Activated effector memory CD4-positive, alpha-beta T cell treated with anti-CD3 and anti-CD28 coated beads, Interleukin-2, amount 50 U/mL, for 16 hours (primary cell): ENCODE measurements at places on chromosomes 7 and 10.

DNA sequence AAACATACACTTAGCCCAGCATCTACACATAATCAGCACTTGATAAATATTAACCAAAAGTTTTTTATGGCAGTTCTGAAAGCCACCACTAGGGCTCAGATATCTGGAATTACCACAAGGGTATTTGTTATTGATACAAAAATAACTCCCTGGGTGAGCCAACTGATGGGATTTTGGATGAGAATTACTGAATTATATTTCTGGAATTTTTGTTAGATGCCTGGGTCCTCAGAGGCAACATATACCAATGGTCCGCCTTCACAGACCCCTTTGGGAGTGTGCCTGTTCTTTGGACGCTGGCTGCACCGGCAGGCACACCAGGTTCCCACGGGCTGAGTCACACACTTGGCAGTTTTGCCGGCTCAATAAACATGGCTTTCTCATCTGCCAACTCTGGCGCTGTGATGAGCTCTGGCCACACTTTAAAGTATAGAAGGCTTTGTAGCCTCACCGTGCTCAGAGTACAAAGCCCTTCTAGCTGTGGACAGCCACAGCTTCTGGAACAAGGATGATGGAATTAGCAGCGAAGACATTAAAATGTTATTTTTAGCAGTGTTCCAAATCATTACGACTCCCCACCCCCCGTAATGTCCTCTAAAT is 24.5 kb upstream of the EEPD1 start:
- no peak for DNase-seq

- no peak for DNase-seq
These were observed 23.4 kb downstream of the KBTBD2 start for GRCh38 chr7:32868116-32868515.

GRCh38 chr7:27967639-27968038 is 213.0 kb downstream of the JAZF1 start:
- no peak for DNase-seq

DNA sequence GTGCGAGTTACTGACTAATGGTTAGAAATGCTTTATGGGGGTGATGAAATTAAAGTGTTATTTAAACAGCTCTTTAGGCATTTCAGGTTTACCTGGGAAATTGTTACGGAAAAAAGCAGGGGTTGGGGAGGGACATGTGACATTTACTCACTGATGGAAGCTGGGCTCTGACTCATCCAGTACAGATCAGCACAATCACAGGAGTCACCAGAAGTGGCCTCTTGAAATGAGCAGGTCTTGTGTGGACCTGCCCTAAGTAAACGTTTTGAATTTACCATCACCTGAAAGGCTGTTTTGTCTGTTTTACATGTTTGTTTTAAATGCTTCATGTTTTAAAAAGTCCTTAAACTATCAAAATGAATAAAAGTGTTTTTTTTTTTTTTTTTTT is 2.3 kb downstream of the GLRX3 start:
- DNase-seq: peak; percentile 69

GRCh38 chr7:75662579-75663301 is 76.0 kb downstream of the HIP1 start:
- DNase-seq: no peak

DNA sequence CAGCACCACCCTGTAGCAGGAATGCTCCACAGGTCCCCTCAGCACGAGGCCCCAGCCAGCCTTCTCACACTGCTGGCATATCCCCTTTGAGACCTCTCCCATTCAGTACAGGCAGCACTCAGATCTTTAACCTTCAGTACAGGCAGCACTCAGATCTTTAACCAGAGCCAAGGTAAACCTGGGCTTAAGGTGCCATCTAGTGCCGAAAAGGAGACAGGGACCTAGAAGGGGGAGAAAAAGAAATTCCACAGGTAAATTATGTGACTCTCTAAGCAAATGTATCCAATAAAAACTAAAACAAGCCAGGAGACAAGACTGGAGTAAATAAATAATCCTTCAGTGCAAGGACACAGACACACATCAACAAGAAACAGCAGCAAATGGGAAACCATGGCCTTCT is 358.6 kb downstream of the PTPRN2 start:
- no peak for DNase-seq

- no peak for DNase-seq
These were observed 110.3 kb upstream of the TNRC18 start for GRCh38 chr7:5533821-5534367.

GRCh38 chr10:30494558-30494957 is 60.6 kb downstream of the MAP3K8 start:
- DNase-seq: no peak

DNA sequence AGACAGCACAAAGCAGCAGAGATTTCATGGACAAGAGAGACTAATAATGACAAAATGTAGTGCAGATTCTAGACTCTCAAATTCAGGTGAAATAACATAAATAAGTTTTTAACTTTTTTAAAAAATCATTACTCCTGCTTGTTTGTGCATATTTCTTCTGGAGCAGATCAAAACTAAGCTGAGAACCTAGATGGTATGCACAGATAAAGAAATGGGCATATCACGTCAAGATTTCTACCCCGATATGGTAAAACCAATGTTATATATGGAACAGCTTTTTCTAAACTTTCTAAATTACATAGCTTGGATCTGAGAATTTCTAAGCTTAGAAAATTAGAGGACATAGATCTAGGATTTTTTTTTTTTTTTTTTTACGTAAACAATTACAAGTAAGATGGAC is 18.2 kb downstream of the TWIST1 start:
- DNase-seq: no peak

GRCh38 chr10:102198027-102198426 is 28.1 kb upstream of the ELOVL3 start:
- no peak for DNase-seq

GRCh38 chr10:5944389-5945189 is 32.8 kb downstream of the IL15RA start:
- no peak for DNase-seq

- no peak for DNase-seq
These were observed 63.3 kb downstream of the MRC1 start for GRCh38 chr10:17872191-17873091.

- DNase-seq: no peak
These were observed 231.5 kb upstream of the NRP1 start for GRCh38 chr10:33566001-33566400.

DNA sequence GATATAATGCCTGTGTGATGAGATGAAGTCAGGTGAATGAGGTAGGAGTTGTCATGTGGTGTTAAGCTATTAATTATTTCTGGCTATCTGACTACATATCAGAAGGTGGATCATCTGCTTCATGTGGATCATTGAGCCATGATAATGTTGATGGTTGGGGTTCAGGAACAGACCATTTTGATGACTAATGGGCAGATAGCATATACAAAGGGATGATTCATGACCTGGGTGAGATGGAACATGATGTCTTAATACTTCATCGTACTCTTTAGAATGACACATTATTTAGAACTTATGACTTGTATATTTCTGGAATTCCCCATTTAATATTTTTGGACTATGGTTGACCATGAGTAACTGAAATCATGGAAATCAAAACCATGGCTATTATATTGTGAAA is 155.1 kb downstream of the OR13A1 start:
- no peak for DNase-seq

DNA sequence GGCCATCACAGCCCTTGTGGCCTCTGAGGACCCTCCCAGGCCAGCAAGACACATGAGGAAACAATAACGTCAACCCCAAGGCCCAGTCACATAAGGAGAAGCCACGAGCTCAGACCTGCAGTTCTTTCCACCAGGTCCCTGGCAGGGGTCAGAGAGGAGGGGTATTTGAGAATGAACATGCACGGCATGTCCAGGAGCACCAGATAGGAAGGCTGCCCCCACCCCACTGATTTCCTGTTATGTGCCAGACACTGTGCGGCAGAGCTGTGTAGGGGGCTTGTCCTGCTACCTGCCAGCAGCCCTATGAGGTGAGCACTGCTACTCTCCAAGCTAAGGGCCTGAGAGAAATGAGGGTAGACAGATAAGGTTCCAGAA is 40.7 kb upstream of the ZMIZ1 start:
- no peak for DNase-seq

GRCh38 chr7:26612742-26613141 is 251.6 kb downstream of the SKAP2 start:
- DNase-seq: no peak

DNA sequence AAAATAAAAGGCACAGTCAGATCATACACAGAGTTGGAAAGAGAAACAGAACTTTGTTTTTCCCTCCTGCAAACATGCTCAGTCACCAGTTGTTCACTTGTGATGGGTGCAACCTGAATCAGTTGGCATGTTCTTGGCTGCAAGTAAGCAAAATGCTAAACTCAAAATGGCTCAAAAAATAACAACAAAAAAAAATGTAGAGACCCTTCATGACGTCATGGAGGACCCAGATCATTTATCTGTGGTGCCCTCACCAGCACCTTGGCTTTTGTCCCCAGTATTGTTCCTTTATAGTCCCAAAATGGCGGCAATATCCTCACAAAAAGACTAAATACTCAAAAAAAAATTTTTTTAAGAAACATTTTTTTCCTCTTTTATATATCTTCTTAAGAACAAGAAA is 112.4 kb downstream of the CABCOCO1 start:
- no peak for DNase-seq

GRCh38 chr7:95674101-95674500 is 77.8 kb upstream of the PDK4 start:
- no peak for DNase-seq

DNA sequence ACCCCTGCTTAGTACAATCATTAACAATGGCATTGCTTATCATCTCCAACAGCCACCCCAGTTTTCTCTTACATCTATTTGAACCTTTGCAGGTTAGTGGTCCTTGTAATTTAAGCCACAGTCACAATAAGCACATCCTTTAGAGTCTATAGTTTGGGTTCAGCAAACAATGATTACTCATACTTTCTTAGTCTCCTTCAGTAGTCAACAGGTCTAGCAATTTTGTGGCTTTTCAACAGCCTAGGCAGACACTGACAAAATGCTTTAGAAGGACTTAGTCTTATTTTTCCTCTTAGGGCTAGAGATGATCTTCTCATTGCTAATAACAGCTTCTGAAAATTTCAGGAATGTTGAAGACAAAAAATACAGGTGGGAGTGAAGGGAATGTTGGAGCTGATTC is 32.3 kb upstream of the FAM204A start:
- DNase-seq: no peak

GRCh38 chr10:125633517-125633999 is 49.4 kb downstream of the TEX36 start:
- no peak for DNase-seq

DNA sequence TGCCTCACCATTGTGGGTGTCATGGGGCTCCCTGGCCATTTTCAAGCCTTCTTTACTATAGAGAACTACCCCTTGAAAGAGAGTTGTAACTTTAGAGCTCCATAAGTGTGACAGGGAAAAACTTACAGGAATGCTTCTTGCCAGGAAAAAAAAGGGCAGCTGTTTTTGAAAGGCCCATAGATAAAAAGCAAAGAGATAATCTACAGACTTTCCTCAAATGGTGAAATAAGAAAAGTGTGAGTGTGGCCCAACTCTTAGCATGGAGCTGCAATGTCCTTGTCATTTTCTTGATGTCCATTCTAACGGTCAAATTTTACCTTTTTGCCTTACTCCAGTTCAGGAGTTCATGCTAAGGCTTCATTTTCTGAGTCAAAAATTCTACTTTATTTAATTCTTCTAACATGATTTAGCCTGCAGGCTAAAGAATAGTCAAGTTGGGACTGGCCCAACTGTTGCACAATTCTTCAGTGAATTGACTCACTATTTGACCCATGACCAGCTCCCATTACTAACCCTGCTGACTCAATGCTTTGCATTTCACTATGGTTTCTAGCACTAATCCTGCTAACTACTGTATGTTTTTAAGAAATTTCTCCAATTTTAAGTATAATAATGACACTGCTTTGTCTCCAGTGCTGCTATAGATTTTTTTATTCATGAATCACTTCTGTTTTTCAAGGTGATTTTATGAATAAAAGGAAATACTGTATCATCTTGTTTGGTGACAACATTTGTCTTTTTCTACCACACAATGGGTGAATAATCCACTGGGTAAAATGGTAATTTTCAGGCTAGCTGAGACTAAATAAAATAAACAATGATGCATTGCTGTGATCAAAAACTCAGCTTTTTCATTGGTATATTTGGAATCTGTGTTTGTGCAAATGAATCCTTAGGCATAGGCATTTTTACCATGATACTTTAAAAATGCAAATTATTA is 41.4 kb upstream of the SGCE start:
- DNase-seq: no peak

DNA sequence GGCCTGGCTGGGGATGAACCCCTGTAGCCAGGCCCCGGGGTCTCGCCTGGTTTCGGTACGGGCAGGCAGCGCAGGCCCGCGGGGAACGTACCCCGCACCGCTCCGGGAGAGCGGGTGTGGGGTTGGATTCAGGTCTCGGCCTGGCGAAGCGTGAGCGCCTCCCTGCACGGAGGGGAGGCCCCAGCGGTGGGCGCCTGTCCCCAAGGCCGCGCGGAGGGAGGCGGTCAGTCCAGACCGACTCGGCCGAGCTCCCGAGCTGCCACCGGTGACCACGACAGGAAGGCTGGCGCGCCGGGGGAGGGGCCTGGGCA is 378 bp upstream of the INPP5F start:
- DNase-seq: no peak

- no peak for DNase-seq
These were observed 86.8 kb downstream of the C10orf90 start for GRCh38 chr10:126583552-126584200.

DNA sequence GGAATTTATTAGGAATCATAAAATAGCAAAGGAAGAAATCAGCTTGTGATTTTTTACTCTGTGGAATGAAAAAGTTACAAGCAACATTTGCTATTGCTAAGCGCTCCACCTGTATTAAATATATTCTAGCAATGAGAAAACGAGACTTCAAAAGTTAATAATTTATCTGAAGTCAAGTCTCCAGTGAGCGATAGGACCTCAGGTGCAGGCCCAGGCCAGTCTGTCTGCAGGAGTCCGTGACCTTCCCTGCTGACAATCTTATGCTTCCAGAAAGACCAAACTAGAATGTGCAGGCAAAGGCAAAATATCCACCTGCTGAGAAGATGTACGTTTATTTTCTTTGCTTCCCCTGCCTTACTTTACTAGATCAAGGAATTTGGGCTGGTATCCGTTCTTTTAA is 22.7 kb downstream of the MRC1 start:
- DNase-seq: no peak

GRCh38 chr10:60613434-60613833 is 164.8 kb upstream of the CDK1 start:
- DNase-seq: no peak

DNA sequence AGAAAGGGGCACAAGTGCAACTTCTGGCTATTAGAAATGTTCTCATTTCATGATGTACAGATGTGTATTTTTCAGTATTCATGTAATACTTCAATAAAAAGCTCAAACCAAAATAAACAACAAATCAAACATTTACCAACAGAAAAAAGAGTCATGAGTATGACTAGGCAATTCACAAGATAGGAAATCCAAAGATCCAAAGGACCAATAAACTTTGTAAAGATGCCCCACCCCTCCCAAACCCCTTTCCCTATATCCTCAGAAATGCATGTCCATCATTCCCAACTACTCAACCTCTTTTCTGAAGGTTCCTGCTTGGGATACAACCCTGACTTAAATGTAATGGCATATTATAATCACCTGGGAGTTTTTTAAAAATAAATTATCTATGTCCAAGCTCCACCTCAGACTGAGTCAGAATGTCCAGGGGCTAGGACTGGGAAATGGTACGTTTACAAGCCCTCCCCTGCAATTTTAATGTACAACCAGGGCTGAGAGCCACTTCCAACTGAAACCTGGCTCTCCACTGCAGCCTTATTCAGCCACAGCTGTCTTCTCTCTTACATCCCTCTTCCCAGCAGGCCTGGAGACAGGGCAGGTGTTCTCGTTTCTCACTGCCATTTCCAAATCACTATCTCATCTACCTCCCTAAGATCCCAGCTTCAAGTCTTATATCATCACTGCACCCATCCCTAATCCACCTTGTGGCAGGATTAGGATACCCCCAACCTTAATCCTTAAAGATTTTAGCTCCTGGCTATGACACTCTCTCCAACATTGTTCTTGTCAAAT is 36.5 kb downstream of the COA1 start:
- DNase-seq: no peak
